ENCODE measurements at places on chromosomes 2 and 18.
A peak's percentile ranks its signal among the peaks of the same experiment; 100 is the strongest.

DNA sequence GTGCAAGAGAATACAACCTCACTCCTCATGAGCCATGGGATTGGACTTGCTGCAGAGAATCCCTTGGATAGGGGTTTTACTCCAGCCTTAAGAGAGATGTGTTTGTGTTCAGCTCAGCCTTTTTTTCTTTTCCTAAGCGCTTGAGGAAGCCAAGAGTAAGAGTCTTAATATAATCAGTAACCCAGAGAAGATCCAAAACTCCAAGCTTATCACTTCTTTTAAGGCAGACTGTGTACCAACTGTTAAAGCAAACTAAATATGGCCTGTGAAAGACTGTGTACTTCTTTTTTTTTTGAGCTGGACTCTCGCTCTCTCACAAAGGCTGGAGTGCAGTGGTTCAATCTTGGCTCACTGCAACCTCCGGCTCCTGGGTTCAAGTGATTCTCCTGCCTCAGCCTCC, 30.4 kb downstream of the MSGN1 start:
- no peak for DNase-seq

DNA sequence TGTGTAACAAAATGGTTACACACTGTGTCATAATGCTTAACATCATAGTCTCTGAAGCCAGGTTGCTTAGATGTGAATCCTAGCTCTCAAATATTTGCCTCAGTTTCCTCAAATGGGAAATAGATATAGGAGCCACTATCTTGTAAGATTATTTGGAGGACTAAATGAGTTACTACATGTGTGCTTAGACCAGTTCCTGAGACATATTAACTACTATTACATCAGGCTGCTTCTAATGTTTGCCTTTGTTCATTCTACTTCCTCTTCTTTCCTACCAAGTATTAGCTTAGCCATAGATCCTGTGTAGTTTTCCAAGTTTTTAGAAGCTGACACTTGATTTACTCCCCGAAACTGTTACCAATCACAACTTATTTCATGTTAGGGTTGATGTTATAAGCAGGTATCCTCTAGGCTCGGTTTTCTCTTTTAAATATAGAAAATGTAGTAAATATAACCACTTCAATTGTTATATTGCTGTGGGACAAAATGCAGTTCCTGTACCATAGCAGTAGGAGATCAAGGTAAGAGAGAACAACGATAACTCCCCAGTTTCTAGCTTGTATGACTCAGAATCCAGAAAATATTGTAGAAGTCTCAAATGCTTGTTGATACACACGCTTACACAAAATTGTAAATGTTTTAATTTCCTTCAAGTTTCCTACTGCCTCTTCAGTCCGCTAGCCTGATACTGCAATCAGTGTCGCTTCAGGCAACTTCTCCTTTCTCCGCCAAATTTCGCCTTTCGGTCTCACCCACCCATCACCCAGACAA, 751 bp upstream of the DNAJC10 start:
- DNase-seq = peak; percentile 55

GRCh38 chr2:64454386-64455332, 697 bp downstream of the LGALSL start:
- DNase-seq = peak; percentile 59

DNA sequence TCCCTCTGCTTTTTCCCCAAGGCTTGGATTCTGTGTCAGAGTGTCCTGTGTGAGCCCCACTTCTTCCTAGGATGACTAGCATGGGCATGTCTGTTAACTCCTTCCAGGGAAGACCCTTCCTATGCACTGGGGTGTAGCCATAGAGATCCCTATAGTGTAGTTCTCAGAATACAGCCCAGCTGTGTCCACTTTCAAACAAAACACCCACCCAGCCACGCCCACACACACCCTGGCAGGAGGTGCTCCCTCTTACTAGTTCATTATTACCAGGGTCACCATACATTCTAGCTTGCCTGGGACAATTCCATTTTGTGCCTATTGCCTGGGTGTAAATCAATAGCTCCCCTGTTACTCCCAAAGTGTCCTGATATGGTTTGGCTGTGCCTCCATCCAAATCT, 195.6 kb downstream of the MYCN start:
- DNase-seq = no peak

GRCh38 chr2:42542871-42543270, 25.6 kb upstream of the MTA3 start:
- DNase-seq = no peak

DNA sequence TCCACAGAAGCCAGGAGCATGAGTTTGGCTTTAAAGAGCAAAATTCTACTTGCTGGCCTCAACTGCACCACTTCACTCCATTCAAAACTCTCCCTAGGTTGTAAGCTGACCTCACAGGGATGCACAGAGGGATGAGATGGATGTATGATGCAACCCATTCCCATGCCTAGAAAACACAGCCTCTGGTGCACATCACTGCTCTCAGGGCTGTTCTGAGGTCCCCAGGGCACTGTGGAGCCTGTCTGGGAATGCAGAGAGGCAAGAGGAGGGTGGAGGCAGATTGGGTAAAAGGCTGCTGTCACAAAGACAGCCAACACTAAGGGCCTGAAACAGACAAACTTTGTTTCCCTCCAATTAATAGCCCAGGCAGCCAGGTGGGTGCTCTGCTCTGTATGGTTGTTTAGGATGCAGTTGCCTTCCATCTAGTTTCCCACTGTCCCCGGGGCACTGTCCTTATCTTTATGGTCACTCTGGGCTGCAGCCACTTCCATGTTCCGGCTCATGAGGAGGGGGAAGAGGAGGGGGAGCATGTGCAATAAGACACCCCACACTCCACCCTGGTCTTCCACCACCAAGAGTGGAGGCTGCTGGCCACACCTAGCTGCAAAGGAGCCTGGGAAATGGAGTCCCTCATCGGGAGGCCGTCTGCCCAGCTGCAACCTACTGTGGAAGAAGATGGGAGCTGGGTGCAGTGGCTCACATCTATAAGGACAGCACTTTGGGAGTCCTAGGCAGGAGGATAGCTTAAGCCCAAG, 7.0 kb downstream of the GPR45 start:
- no peak for DNase-seq

DNA sequence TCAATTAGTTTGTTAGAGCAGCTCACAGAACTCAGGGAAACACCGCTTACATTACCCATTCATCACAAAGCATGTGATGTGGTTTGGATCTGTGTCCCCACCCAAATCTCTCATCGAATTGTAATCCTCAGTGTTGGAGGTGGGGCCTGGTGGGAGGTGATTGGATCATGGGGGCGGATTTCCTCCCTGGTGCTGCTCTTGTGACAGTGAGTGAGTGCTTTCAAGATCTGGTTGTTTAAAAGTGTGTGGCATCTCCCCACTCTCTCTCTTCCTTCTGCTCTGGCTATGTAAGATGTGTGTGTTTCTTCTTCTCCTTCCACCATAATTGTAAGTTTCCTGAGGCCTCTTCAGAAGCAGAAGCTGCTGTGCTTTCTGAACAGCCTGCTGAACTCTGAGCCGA, 63.5 kb upstream of the AGPS start:
- no peak for DNase-seq

DNA sequence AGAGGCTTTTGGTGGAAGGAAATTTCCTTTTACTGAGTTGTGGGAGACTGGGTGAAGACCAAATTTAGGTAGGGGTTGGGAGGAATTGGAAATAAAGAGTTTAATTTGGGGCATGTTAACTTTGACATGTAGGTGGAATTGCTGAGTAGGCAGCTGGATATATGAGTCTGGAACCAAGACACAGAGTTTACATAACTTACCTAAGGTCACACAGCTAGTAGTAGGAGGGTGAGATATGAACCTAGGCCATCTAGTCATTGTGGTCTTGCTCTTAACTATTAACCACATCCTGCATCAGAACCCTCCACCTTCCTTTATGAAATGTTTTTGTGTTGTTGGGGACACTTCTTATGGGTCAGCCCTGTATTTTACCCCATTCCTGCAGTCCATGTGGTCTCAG, 113.1 kb downstream of the ICOS start:
- no peak for DNase-seq

- no peak for DNase-seq
These were observed 69.4 kb upstream of the MMADHC start for GRCh38 chr2:149656996-149657395.

DNA sequence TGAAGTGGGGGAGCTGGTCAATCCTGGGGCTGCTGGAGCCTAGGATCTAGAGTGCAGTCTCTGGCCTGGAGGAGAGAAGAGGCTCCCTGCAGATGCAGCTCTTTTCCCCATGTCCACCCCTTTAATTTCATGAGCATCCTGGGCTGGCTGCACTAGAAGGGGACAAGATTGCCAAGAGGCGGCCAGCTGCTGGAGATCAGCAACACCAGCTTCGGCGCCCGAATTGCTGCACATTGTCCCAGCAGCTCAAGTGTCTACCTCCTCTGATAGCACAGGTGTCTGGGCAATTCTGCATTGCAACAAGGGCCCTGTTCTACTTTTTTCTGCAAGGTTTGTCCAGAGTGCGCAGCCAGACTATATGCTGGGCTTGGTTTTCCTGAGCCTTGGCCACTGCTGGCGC, 125.7 kb downstream of the AGAP1 start:
- DNase-seq = no peak

GRCh38 chr2:62475172-62476011, 30.6 kb downstream of the TMEM17 start:
- no peak for DNase-seq

GRCh38 chr2:127762846-127763245, 48.1 kb downstream of the WDR33 start:
- DNase-seq = no peak

GRCh38 chr2:151544449-151544848, 134.7 kb downstream of the RIF1 start:
- DNase-seq = no peak

DNA sequence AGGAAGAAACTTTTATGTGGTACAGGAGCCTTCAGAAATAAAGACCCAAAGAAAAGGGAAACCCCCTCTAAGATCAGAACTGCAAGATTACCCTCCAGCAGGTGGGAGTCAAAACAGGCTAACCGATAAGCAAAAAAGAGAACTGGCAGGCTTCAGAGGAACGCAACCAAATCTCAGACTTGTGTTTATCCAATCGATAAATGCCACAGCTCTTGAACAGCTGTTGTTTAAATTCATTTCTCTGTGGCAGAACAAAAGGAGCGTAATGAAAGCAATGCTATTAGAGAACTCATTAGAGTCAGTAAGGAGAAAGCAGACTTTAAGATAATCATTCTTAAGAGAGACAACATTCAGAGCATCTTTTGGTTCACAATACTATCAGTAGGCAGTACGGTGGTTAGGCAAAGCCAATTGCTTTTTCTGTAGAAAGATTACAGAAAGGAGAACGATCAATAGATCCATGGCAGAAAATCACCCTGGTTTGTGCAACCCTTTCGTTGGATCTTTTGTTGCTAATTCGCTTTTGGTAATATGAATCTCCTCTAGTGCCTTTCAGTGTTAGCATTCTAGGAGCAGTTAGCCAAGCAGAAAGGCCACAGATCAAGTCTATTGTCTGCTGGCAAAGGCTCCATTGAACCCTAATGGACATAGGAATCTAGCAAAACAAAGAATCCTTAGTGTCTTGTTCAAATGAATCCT, 476.4 kb upstream of the CHST9 start:
- no peak for DNase-seq

GRCh38 chr2:9112079-9112721, 94.4 kb upstream of the ASAP2 start:
- no peak for DNase-seq

DNA sequence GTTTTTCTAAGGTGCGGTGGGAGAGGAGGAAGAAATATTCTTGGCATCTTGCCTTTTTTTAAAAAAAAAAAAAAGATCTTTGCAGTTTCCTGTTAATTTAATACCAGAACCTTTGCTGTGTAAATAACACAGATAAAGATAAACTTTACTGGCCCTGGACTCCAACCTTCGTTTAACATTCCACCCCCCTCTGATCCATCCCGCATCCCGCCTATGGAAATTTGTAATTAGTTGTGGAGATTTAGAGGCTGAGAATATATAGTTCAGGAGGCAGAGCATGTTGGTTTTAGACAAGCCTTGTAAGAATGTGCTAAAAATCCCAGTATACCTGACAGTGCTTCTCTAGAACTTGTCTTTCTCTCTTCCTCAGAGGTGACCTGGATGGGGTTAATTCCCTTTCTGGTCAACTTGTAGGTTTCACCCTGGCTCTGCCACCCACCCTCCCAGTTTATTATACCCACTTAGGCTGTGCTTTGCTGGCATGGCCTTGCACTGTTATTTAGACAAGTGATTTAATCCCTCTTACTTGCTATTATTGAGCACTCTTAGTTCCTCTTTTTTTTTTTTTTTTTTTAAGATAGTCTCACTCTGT, 2.9 kb upstream of the C2orf72 start:
- DNase-seq = peak; percentile 28

GRCh38 chr18:58125183-58125582, 81.2 kb downstream of the NEDD4L start:
- DNase-seq = peak; percentile 43

DNA sequence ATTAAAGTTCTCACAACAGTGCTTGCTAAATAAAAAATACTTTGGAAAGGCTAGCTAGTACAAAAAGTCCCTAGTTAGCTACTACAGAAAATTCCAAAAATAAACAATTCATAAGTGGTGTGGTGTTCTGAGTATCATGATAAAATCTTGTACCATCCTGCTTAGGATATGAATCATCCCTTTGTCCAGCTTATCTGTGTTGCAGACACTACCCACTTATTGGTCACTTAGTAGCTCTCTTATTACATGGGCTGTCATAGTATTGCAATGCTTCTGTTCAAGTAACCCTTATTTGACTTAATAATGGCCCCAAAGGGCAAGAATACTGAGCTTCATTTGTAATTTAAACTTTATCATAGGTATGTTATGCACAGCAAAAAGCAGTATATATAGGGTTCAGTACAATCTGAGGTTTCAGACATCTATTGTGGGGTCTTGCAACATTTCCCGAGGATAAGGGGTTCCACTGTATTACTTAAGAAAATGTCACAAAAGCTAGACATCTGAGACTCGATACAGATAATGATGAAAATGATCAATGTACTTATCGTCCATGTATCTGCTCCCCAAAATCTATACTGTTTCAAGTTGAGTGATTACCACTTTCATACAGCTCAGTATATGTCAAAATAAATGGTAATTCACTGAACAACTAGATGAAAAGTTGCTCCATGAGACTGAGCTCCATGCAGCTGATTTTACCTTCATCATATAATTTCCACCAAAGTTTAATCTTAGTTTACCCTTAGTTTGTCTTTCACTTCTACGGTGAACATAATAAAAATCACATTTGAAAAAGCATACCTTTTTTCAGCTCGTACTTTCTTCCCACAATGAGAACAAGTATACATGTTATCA, 93.8 kb downstream of the C2orf74 start:
- DNase-seq = no peak

DNA sequence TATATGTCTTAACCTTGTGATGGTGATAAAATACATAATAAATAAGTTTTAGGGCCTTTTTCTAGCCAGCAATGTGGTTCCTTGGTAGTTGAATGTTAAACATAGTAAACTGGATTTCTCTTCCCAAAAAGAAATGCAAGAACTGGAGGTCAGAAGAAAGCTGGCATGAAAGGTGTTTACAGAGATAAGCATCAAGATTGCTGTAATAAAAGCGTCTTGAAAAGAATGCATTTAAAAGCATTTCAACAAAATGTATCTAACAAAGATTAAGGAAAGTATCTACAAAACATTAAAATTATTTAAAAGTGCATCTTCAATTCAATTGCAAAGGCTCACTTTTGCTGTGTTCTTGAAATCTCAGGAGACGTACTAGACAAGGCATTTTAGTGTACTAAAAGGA, 419.0 kb downstream of the ERBB4 start:
- DNase-seq = no peak

Data from NAMALWA (cell line).